ENCODE measurements at places on chromosomes 3 and 15. TPM values are rescaled to one million over a fixed set of nuclear protein-coding genes. Genes with fewer than 3 reads are reported as not detected.
A peak's percentile ranks its signal among the peaks of the same experiment; 100 is the strongest.

EFHB gene
- total RNA-seq, result 0.94 TPM

- DNase-seq, result peak; percentile 5
Observed at GRCh38 chr3:23256741-23257435, 53.8 kb downstream of the UBE2E2 start.

DNA sequence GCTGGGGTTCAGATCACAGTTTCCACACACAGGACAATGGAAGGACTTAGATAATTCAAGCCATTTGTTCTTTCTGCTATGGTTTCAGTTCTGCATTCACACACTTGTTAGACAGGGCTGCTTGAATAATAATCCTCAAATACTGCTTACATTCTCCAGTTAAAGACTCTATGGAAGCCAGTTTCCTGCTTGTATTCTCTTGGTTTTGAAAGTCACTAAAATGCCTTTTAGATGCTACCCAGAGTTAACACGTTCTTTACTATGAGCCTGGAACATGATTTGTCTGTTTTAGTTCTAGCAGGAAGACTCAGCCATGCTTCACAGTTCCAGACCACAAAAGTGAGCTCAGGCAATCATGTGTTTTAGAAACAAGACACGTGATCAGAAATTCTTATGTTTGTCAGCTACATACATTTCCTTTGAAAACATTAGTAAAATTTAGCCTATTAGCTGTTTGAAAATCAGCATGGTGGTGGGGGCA lies 152.4 kb downstream of the LEKR1 start:
- no peak for DNase-seq

- no peak for DNase-seq
Observed at GRCh38 chr3:64272842-64273241, 47.6 kb upstream of the PRICKLE2 start.

- DNase-seq, result no peak
Observed at GRCh38 chr3:191592105-191592504, 131.1 kb downstream of the PYDC2 start.

DNA sequence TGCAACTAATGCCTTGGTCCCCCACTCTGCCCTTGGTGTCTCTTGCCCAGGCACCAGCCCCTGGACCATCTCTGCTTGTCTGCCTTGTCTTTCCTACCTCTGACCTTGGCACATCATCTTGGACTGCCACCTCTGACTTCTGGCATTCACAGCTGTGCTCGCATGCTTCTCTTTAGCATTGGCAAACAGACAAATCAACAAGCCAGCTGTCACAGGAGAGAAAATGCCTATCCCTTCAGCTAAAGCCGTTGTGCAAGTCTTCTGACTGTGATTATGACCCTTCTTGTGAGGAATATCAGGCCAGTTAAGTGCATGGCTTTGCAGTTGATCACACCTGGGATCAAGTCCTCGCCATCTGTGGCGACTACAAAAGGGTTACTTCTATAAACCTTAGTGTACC lies 84.6 kb downstream of the PRICKLE2 start:
- DNase-seq, result no peak

LARP6 gene
- total RNA-seq, result 75.2 TPM

DNA sequence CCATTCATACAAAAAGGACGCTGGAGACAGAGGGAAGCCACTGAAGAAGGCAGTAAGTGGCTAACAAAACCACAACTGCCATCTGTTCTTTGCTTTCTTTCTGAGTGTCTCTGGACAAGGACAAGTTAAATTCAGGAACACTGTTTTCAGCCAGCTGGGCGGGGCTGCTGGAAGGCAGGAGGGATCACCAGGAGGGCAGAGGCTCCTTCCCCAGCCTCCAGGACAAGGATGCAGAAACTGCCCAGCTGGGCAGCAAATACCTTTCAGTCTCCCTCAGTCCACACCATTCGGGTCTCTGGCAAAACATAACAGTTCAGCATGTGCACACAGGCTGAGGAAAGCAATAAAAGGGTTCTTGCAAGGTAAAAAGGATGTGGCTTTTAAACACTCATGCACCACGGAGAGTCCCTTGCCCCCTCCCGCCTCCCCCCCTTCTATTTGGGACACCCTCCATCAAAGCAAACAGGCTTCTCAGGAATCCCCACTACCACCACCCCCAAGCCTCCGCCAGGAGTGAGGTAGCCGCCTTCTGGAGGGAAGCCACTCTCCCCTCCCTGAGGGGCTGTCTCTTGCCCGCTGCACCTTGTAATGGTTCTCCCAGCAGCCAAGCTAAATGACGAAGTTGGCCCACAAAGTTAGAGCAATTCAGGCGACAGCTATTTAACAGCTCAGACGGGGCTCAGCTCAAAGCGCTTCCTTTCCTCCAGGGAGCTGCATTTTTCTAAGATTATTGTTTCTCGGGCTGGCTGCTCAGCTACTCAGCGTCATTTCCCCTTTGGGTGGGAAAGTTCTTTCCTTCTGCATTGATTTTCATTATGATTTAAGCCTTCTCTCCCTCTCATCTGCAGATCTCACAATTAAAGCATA lies 3.8 kb downstream of the HEG1 start:
- DNase-seq, result peak; percentile 93

GRCh38 chr3:11718637-11719405 lies 75.1 kb upstream of the VGLL4 start:
- DNase-seq, result peak; percentile 46

- DNase-seq, result no peak
Observed at GRCh38 chr3:34139566-34139965, 341.1 kb downstream of the PDCD6IP start.

MDFIC2 gene
- total RNA-seq, result not detected

SGO1 gene
- 1.9 TPM for total RNA-seq

CATSPER2 gene
- 3.3 TPM for total RNA-seq

DNA sequence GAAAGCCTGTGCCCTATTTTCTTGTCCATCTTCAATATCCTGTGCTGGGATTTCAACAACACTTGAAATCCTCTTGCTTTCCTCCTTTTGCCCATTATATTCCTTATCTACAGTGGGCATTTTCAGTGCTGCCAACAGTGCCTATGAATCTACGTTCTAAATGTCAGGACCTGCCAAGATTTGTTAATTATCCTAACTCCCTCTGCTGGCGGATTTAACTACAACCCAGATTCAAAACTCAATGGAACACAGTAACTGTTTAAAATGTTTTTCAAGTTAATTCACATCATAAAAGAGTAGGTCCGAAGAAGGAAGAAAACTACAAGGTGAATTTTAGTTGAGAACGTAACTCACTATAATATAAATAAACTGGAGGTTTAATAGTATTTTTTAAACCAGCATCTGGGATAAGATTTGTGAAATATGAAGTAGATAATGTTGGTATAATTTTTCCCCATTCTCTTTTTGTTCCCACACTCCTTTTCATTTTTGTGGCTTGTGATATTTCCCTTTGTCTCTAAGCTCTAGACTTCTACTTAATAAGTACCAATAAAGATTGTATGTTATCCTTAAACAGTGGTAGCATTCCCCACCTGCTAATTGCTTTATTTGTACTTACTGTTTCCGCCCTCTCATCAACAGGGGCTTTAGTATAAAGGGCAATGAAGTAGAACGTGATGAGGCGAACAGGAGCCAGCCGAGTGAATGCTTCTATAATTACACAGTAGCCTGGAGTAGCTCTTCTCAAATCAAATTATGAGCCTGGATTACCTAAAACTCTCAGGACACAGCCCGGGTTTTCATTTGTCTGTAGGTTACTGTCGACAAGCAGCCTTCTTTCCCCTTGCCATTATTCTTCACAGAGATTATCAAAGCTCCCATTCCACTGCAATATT lies 302.5 kb upstream of the ATP11B start:
- peak; percentile 10 for DNase-seq

DNA sequence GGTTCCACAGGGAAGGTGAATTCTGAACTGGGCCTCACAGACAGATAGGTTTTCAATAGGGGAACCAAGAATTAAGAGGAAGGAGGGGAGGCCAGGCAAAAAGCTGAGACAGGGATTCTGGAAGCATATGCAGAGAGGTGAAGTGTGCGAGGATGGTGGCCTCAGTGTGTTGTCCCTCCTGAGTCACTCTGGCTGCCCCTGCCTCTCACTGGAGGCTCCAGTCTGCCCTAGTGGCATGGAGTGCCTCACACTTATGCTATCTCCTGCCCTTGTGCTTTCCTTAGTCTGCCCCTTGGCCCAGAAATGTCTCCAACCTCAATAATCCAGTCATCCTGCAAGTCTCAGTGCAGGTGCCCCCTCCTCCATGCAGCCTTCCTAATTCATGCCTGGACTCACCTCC lies 32.2 kb upstream of the RBP1 start:
- DNase-seq, result no peak

GRCh38 chr3:85182975-85183752 lies 224.4 kb downstream of the CADM2 start:
- DNase-seq, result no peak

Data from astrocyte (in vitro differentiated cells and primary cell).